COR-L47 (cell line): ENCODE measurements at places on chromosomes 12 and 14.

DNA sequence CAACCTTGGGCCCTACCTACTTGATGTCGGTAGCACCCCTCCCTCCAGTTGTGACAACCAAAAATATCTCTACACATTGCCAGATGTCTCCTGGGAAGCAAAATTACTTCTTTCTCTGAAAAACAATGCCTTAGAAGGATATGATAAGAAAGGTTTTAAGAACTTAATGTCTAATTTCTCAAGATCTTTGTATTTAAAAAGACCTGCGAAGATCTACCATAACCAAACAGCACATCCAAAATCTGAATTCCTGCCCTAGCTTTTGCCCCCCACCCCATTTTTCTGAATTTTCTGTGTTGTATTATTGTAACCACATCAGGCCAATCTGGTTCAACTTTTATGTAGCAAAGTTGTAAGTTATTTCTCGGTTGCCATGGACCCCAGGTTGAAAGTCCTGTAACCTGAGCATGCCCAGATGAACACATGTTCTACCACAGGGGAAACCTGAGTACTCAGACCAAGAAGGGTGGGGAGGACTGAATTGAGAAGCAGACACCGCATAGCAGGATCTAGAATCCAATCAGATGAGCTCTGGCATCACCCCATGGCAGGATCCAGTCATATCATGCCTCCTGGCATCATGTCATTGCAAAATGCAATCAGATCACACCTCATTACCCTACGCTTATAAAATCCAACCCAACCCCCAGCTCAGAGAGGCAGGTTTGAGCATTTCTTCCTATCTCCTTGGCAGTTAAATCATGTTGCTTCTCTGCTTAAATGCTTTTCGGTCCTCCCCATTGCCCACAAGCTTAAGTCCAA lies 8.7 kb downstream of the TMEM253 start:
- no peak for DNase-seq

DNA sequence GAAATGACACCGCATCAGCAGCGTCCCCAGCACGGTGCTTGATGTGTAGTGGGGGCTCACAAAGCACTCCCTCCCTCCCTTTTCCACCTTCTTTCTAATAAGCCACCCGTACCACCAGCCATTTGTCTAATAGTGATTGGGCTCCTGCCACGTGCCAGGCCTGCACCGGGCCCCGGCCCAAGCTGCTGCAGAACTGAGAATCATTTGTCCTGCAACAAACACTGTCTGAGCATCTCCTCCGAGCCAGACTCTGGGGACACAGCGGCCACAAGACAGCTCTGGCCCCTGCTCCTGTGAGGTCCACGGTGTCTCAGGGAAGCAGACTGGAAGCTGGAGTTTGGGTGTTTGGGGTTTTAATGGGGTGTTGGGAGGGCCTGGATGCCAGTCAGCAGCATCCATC lies 43.9 kb downstream of the MVK start:
- no peak for DNase-seq

- DNase-seq, result no peak
Measured at GRCh38 chr12:55707219-55707671, 459 bp downstream of the ITGA7 start.

DNA sequence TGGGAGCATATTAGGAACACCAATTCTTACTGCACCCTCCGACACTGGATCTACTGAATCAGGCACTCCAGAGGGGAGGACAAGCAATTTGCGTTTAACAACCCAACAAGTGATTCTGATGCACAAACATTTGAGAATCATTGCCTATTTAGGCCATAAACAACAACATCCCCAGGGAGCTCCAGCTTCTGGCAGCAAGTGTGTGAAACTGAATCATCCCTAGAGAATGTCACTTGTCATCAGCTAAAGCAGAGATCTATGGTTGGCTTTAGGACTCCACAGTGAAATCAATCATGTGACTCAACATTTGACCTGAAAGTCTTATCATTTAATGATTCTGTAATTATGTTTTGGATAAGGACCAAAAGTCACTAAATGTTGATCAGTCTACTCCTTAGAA lies 505.0 kb upstream of the FLRT2 start:
- DNase-seq, result no peak

DNA sequence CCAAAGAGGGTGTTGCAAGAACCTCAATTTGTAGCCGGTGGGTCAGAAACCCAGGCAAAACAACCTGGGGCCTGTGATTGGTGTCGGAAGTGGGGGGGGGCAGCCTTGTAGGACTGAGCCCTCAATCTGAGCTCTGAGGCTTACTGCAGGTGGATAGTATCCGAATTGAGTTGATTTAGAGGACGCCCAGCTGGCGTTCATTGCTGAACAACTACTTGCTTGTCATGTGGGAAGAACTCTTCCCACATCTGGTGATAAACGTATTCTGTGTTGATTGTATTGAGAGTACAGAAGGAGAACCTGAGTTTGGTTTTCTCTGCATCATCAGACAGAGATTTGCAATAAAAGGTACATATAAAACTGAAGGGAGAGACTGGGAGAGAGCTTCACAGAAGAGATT lies 5.1 kb downstream of the ANO6 start:
- no peak for DNase-seq

GRCh38 chr12:106049105-106049504 lies 89.6 kb downstream of the NUAK1 start:
- DNase-seq, result no peak

DNA sequence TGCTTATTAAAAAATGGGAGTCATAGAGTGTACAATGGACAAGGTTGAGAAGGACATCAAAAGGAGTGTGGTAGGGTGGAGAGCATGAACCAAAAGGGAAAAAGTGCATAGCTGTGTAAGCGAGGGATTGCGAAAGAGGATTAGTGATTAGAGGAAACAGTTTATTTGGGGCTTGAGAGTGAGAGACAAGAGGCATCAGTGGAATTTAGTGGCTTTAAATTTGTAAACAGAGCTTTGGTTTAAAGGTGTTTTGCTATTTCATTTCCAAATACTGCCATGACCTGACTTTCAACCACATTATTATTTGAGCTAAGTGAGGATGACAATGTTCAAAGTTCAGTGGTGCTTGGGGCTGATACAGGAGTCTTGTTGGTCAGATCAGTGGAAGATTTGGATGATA lies 53.4 kb downstream of the SLC16A7 start:
- DNase-seq, result no peak
